ENCODE measurements at places on chromosomes 11 and 22. TPM values are rescaled to one million over a fixed set of nuclear protein-coding genes. Genes with fewer than 3 reads are reported as not detected.

Gene UPB1
- not detected for polyA plus RNA-seq

Gene MMP8
- polyA plus RNA-seq = not detected

Gene SLC7A4
- 0.46 TPM for polyA plus RNA-seq

Gene SORL1
- 19.8 TPM for polyA plus RNA-seq

Gene MPPED2
- not detected for polyA plus RNA-seq

Gene SHANK2
- polyA plus RNA-seq = 3.5 TPM

- no peak for DNase-seq
- H3K4me1 ChIP-seq = peaks cover 17% of the 10 kb centered on the region
- H3K27ac ChIP-seq = no peak overlapping the region
- H3K4me3 ChIP-seq = no peak overlapping the region
Observed at GRCh38 chr22:17119481-17120202, 1.5 kb downstream of the TMEM121B start.

GRCh38 chr11:102241026-102241425, 76.3 kb upstream of the BIRC3 start:
- no peaks in the 10 kb centered on the region for H3K36me3 ChIP-seq
- peaks cover 7% of the 10 kb centered on the region for H3K4me1 ChIP-seq
- H3K4me3 ChIP-seq = no peak overlapping the region
- H3K27ac ChIP-seq = no peak overlapping the region

DNA sequence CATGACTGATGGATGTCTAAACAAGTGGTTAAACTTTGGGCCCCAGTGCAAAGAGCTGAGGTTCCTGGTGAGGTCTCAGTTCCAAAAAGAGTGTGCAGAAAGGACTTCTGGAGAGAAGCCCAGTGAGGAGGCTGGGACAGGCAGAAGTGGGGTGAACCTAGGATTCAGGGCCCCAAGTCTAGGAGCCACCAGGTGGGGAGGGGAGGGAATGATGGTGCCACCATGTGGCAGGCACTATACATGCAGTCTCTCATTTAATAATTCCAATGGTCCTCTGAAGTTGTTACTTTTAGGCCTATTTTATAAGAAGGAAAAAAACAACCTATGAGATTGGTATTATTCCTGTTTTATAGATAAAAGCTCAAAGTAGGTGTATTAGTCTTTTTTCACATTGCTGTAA, 102.0 kb downstream of the INSC start:
- H3K27ac ChIP-seq = no peak overlapping the region
- no peak for DNase-seq
- no peaks in the 10 kb centered on the region for H3K4me1 ChIP-seq
- H3K27me3 ChIP-seq = no peaks in the 10 kb centered on the region
- H3K4me3 ChIP-seq = no peak overlapping the region

DNA sequence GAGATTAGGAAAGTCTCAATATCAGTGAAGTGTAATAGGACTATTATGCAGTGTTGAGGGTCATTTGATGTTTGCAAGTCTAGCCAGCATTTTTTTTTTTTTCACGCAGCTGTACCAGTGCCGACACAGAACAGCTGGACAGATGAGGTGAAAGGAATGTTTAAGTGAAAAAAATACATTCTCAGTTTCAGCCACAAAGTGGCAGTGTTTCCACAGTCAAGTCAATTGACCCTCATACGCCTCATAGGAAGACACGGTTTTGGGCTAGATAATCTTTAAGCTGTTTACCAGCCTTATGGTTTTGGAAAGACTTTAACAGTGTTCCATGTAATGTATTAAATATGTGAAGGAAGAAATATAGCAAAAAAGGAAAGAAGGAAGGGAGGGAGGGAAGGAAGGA, 349.9 kb upstream of the ANO3 start:
- H3K27me3 ChIP-seq = no peaks in the 10 kb centered on the region
- H3K36me3 ChIP-seq = no peaks in the 10 kb centered on the region
- no peak for DNase-seq
- no peak overlapping the region for H3K4me3 ChIP-seq
- H3K27ac ChIP-seq = no peak overlapping the region
- H3K4me1 ChIP-seq = no peaks in the 10 kb centered on the region

GRCh38 chr11:17852246-17852645, 117.7 kb downstream of the KCNC1 start:
- no peak for DNase-seq
- no peaks in the 10 kb centered on the region for H3K27me3 ChIP-seq
- H3K27ac ChIP-seq = no peak overlapping the region
- H3K4me1 ChIP-seq = no peaks in the 10 kb centered on the region
- H3K36me3 ChIP-seq = no peaks in the 10 kb centered on the region

DNA sequence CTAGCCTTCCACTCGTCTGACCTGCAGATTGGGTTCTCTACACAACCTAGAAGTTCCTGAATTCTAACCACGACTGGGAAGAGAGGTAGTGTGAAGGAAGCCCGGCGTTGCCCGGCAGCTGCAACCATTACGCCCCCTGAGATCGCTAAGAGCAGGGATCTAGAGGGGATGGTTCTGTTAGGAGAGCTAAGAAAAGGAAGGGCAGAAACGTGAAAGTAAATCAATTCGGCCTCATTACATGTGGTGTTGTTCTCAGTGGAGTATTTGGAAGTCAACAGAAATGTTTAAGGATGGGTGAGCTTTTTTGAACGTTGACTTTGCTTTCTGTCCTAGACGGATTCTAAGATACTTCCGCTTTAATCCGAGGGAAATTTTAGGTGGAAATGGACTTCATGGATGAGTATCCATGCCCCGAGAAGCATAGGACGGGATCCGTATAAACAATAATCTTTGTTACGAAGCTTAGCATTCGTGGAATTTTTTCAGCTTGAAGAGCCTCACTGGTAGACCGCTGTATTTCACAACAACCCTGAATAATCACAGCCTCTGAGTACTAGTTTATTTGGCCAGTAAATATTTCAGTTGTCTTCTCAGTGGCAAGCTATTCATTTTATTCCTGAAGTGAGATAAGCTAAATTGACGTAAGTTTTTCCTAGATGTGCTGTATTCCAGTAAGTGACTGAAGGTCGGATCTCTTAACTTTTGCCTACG, 629 bp downstream of the ATP5MG start:
- H3K4me3 ChIP-seq = peak overlapping the region; percentile 94
- H3K36me3 ChIP-seq = peaks cover 2% of the 10 kb centered on the region
- H3K27me3 ChIP-seq = no peaks in the 10 kb centered on the region
- H3K27ac ChIP-seq = peak overlapping the region; percentile 86
- DNase-seq = no peak
- H3K4me1 ChIP-seq = peaks cover 53% of the 10 kb centered on the region

DNA sequence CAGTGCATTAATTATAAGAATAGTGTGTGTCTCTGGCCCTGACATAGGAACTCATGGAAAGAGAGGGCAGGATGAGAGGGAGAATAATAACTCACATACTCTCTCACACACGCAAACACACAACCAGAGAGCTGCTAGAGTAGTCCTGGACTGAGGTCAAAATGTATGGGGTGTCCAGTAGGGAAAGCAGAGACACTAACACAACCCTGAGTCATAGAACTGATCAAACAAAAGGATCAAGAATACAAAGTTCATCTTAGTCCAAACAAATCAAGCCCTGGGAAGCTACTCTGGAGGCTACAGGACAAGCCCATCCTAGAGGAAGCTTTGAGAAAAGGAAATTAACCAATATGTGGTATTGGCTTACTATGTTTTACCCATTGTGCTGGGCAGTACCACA, 178.5 kb upstream of the GUCY1A2 start:
- H3K36me3 ChIP-seq = no peaks in the 10 kb centered on the region
- H3K4me1 ChIP-seq = no peaks in the 10 kb centered on the region
- no peak for DNase-seq
- H3K27me3 ChIP-seq = no peaks in the 10 kb centered on the region
- H3K4me3 ChIP-seq = no peak overlapping the region

DNA sequence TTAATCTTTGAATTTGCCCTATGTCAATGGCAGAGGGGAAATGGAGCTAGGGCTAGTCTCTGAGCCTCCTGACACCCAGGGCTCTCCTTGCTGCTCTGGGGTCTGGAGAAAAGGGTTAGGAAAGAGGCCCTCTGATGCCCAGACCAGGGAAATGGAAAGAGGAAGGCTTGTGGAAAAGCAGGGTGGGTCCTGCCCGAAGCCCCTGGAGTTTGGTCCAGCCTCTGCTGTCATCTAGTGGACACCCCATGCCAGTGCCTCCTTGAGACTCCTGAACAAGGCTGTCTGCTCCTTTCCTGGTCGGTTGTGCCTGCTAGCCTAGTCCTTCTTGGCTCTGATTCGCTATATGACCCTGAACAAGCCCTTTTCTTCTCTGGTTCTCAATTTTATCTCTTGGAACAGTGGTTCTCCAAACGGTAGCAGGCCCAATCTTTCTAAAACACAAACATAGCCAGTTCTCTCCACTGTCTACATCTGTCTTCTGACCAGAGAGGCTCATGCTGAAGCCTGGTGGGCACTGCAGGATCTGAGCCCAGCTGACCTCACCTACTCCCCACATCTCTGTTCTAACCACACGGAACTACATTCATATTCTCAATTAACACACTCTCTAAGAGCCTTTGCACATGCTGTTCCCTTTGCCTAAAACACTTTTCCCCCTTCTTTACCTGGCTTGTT, 8.8 kb upstream of the PLA2G3 start:
- H3K4me3 ChIP-seq = no peak overlapping the region
- H3K27ac ChIP-seq = peak overlapping the region; percentile 66
- peaks cover 13% of the 10 kb centered on the region for H3K4me1 ChIP-seq
- DNase-seq = peak; percentile 89
- H3K36me3 ChIP-seq = no peaks in the 10 kb centered on the region

DNA sequence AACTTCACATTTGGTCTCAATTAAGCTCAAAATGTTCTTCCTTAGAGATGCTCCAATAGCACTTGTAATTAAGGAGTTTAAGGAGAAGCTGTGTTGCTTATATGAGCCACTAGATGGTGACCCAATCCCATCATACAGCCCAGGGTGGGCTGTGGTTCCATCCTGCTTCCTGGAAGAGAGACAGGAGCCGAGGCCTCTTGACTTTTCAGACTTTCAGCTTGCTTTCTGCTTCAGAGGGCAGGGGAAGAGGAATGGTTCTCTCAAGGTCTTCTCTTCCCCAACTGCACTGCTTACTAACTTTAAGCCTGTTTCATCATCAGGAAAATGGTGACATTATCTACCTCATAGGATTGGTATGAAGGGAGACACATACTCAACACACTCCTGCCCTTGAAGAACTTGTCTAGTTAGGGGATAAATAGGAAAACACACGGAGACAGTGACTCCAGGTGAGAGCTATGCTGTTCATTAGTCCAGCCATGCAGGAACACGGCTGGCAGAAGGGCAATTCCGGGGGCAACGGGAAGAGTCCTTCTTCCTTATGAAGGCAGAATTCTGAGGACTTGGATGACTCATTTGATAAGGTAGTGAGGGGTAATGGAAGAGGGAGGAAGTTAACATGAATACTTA, 20.1 kb downstream of the TMEM218 start:
- H3K4me1 ChIP-seq = peaks cover 7% of the 10 kb centered on the region
- H3K36me3 ChIP-seq = peaks cover 4% of the 10 kb centered on the region
- no peak overlapping the region for H3K4me3 ChIP-seq
- peak; percentile 62 for DNase-seq

- DNase-seq = no peak
- H3K27me3 ChIP-seq = no peaks in the 10 kb centered on the region
- no peaks in the 10 kb centered on the region for H3K36me3 ChIP-seq
- peaks cover 15% of the 10 kb centered on the region for H3K4me1 ChIP-seq
- no peak overlapping the region for H3K4me3 ChIP-seq
Observed at GRCh38 chr11:48017105-48017830, 36.9 kb downstream of the PTPRJ start.

GRCh38 chr22:44431256-44431655, 66.8 kb downstream of the RTL6 start:
- peak; percentile 55 for DNase-seq
- H3K36me3 ChIP-seq = no peaks in the 10 kb centered on the region
- no peak overlapping the region for H3K4me3 ChIP-seq

GRCh38 chr11:70397336-70397982, 870 bp upstream of the CTTN start:
- H3K4me3 ChIP-seq = peak overlapping the region; percentile 84
- peaks cover 48% of the 10 kb centered on the region for H3K4me1 ChIP-seq
- peak overlapping the region; percentile 95 for H3K27ac ChIP-seq

DNA sequence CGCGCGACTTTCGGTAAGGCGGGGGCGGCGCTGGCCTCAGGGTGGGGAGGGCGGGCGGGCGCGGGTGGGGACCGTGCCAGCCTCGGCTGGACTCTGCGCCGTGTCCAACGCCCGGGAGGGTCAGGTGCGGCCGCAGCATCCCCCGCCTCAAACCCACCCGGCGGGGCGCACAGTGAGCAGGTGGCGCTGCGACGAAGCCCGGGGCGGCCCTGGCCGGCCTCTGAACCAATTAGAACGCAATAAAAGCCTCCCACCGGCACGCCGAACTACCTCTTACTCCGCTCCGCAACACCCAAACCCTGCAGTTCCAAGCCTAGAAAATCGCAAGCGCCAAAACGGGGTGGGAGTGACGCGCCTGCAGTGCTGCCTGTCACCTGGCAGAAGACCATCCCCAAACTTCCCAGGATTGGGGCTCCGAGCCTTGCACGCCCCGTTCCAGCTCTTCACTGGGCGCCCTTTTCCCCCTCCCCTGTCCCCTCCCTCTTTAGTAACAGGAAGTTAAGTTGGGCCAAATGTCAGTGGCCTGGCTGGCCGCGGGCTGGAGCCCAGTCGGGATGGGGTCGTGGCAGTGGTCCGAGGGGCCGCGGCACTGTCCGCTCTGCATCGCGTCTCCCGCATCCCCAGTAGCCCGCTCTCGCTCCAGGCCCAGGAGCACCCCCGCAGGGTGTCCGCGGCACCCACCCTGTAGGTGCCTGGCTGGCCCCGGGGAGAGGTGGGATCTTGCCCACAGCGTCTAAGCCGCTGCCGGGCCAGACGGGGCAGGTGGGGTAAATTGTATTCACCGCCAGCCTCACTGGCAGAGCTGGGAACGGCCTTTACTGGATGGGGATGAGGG, 541 bp downstream of the MICAL2 start:
- H3K27me3 ChIP-seq = no peaks in the 10 kb centered on the region
- H3K27ac ChIP-seq = peak overlapping the region; percentile 92
- DNase-seq = peak; percentile 76
- no peaks in the 10 kb centered on the region for H3K4me1 ChIP-seq
- H3K4me3 ChIP-seq = peak overlapping the region; percentile 99

GRCh38 chr22:45882881-45883810, 93.8 kb downstream of the WNT7B start:
- H3K4me1 ChIP-seq = peaks cover 9% of the 10 kb centered on the region
- H3K4me3 ChIP-seq = no peak overlapping the region
- no peak overlapping the region for H3K27ac ChIP-seq
- DNase-seq = peak; percentile 46
- no peaks in the 10 kb centered on the region for H3K36me3 ChIP-seq

DNA sequence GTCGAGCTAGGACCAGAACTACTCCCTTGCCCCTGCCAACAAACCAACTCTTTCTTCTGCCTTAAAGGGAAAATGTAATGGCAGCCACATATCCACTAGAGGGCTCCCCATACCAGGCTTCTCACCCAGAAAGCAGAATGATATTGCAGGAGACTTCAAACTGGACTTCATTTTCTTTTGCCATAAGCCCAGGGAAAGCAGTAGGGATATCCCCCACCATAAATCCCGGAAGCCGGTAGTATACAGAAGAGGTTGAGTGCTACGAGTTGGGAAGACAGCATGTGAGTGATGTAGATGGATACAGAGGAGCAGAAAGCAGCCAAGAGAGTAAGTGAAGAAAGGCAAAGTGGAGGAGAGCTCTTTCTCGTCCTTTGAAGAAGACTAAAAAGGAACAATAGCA, 12.1 kb downstream of the PLAAT5 start:
- no peak overlapping the region for H3K4me3 ChIP-seq
- peak; percentile 76 for DNase-seq
- H3K4me1 ChIP-seq = no peaks in the 10 kb centered on the region
- peak overlapping the region; percentile 42 for H3K27ac ChIP-seq
- no peaks in the 10 kb centered on the region for H3K36me3 ChIP-seq

GRCh38 chr11:90700789-90701439, 478.1 kb upstream of the CHORDC1 start:
- H3K4me3 ChIP-seq = no peak overlapping the region
- H3K4me1 ChIP-seq = no peaks in the 10 kb centered on the region
- H3K27me3 ChIP-seq = no peaks in the 10 kb centered on the region
- H3K36me3 ChIP-seq = no peaks in the 10 kb centered on the region

GRCh38 chr11:58577555-58578135, 1.2 kb upstream of the ZFP91 start:
- peak; percentile 87 for DNase-seq
- H3K36me3 ChIP-seq = no peaks in the 10 kb centered on the region
- peaks cover 67% of the 10 kb centered on the region for H3K4me1 ChIP-seq

Measured in sigmoid colon (tissue), 7 donors.